COR-L47 (cell line): ENCODE measurements at places on chromosomes 11 and 22.
A peak's percentile ranks its signal among the peaks of the same experiment; 100 is the strongest.

DNA sequence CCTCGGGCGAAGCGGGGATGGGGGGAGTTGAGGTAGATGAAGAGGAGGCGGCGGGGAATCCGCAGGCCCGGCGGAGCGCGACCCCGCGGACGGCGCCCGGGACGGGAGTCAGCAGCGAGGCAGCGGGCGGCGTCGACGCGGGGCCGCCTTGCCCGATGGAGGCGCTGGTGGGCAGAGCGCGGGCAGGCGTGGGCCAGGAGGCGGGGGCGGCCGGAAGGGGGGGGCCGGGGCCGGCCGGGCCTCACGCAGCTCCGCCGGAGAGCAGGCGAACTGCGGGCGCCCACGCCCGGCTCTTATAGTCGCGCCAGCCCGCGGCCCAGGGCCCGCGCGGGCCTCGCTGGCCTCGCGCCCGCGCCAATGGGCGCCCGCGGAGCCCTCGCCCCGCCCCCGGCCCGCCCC, at the start of gene IGF2:
IGF2 (minus strand) TSS at position 267 of the 399 bp plus-strand sequence. CDS start 3,866 bp downstream, outside the sequence.
- DNase-seq, result peak; percentile 36

DNA sequence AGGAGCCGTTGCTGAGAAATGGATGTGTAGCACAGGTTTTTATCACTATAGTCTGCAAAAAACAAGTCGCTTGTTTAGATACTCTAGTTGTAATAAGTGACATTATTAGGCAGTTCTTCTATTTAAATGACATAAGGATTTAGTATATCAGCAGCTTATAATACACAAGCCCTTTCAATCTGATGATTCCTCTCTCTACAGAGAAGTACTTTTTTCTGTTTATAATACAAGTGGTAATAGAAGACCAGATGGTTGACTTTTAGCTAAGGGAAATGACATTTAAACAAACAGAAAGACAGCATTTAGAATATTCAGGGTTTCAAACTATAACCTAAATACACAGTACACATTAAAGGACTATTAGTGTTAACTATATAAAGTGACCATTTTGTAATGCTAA, 60.4 kb downstream of the IMMP1L start:
- DNase-seq, result no peak

DNA sequence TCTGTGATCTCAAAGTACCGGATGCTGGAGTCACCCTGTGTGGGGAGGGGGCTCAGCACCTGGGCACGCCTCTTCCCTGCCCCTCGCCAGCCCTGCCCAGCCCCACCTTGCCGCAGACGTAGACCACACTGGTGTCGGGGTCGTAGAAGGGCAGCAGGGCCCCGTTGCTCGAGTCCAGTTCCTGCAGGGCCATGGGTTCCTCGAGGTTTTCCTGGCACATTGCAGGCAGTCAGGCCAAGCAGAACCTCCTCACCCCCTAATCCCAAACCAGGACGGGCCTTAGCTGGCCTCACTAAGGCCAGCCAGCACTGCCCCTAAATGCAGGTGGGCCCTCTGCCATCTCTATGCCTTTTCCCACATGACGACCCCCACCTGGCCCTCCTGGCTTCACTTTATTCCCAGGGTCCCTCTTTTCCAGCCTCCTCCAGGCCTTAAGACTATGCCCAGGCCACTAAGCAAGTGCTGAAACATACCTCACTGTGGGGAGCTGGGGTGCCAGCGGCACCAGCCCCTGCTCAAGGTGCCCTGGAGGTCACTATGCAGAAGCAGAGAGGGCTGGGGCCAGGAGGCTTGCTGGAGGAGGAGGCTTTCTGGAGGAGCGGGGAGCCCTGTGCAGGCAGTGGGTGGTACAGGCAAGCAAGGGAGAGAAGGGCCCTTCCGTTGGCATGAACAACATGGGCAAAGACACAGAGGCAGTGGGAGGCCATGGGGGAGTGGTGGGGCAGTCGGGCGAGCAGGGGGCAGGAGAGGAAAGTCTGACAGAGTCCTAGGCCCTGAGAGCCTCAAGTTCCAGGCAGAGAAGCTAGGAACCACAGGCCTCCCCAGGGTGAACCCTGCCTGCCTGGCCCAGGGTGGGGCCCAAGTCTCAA, 2.8 kb downstream of the CORO1B start:
- DNase-seq, result no peak

DNA sequence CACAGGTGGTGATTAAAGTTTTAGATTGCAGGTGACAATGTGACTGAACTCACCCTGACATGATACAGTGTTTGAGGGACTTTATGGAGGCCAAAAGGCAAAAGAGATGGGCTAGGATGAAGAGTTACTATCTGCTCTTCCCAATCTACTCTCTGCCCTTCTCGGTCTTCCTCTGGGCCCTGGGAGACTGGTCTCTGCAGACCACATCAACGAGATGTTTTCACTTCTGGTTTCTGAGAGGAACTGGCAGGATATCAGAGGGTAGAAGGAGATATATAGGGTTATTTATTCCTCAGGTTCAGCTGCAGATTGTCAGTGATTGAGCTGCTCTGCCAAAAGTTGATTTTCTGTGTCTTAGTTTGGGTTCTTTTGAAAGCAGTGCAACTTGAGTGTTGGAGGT, 32.4 kb upstream of the CD44 start:
- no peak for DNase-seq

DNA sequence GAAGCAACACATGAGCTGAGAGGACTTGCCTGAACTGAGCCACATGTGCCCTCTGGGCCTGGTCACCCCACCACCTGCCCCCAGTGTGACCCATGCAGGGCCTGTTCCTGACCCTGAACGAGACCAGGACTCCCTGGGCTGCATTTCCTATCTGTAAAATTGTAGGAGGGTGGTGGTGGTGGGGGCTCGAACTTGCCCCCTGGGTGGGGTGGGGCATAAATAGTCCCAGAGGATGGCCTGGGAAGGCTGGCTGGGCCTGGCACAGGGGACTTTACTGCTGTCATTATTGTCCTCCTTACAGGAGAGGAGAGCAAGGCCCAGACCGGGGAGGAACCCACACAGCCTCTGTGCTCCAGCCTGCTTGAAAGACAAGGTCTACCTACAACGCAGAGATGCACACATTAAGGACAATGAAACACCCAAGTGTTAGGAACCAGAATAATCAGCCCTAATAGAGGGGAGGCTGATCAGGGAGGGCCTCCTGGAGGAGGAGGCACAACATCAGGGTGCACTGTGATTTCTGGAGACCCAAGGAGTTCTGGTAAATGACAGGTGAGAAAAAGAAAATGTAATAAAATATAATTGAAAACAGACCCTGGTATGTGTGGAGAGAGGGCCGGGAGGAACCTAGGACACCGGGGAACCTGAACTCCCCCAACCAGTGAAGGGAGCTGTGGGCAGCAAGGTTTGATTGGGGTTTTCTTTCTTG, 2.8 kb upstream of the AIFM3 start:
- no peak for DNase-seq

GRCh38 chr11:45643598-45644260, 21.7 kb downstream of the CHST1 start:
- no peak for DNase-seq

DNA sequence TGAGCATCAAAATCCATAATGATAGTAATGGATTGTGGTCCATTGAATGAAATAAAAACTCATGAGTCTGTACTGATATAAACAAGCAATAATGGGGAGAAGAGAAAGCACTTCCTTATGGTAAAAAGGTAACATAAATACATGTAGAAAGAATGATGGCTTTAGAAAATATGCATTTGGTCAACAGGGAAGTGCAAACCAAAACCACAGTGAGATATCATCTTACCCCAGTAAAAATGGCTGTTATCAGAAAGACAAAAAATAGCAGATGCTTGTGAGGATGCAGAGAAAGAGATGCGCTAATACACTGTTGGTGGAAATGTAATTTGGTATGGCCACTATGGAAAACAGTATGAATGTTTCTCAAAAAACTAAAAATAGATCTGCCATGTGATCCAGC, 6.9 kb upstream of the MMP20 start:
- DNase-seq, result no peak

DNA sequence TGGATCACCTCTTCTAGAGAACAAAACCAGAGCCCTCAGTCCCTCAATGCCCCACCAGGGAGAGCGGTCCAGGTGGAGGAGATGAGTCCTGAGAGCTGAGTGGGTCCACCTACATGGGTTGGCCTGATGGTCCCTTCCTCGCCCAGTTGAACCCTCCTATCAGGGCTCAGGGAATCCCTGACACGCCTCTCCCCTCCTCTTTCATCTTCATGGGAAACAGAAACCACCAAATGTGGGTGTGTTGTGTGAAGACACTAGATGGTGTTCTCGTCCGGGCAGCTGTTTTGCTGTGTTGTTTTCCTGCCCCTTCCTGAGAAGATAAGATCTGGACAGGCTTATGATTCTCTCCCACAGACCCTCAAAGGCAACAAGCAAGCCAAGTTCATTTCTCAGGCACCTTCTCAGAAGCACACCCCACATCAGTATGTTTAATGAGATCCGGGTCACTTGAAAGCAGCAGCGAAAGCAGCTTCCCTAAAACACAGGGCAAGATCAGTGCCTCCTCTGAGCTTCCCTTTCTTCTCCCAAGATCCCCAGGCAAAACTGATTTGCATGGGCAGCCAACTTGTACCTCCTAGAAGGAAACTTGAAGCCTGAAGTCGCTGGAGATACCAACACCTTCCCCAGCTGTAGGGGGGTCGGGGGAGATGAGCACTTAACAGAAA, 35.3 kb upstream of the POU2AF1 start:
- DNase-seq, result no peak

GRCh38 chr11:2258501-2259465, 11.6 kb downstream of the ASCL2 start:
- no peak for DNase-seq

GRCh38 chr11:28702450-28702790, 594.2 kb downstream of the METTL15 start:
- no peak for DNase-seq

DNA sequence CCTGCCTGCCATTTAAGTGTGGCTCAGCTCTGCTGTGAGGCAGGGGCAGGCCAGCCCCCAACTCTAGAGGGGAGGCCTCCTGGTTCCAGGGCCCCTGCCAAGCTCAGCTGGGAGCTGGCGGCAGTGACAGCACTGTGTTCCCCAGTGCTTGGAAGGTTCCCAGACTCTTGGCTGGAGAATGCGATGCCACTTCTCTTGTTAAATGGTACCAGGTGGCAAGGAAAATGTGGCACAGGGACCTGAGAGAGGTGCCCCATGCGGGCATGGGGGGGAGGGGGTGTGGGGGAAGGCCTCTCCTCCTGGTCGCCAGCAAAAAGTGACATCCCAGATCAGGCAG, 8.4 kb upstream of the TNFRSF13C start:
- no peak for DNase-seq

DNA sequence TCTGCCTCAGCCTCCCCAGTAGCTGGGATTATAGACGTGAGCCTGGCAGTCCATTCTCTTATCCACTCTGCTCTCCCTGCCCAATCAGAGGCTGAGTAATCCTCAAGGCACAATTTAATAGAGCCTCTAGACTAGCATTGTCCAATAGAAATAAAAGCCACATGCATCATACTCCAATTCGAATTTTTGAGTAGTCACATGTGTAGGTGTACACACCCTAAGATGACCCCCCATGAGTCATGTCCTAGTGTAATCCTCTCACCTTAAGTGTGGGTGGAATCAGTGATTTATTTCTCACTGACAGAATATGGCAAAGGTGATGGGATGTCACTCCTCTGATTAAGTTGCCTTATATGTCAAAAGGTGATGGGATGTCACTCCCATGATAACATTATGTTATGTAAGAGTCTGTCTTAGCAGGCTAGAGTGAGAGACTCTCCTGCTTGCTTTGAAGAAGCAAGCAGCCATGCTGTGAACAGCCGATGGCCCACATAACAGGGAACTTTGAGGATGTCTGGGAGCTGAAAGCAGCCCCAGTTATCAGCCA, 61.3 kb downstream of the MN1 start:
- DNase-seq, result no peak

- no peak for DNase-seq
Observed at GRCh38 chr11:14725150-14725549, 81.5 kb downstream of the PDE3B start.

DNA sequence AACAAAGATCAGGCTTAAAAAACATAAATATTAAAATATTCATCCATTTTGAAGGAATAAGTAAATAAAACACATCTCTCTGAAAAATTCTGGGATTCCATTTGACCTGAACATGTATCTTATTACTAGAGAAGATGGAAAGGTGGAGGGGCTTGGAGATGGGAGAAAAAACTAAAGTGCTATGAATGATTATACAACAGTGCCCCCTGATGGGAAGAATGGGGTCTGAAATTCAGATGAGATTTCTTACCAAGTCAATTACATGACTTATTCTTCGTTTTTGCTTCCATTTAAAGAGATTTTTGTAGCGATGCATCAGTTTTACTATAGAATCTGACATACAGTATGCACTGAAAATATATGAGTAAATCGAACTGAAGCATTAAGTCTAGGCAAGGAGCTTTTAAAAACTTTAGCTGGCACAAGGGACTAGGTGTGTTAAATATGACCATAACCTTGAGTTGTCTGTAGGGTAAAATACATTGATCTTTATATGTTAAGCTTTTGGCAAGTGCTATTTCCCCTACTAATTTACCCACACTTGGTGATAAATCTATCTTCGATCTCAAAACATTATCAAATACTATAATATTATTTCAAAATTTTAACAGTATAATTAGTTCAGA, 718.8 kb downstream of the CNTN5 start:
- peak; percentile 69 for DNase-seq

DNA sequence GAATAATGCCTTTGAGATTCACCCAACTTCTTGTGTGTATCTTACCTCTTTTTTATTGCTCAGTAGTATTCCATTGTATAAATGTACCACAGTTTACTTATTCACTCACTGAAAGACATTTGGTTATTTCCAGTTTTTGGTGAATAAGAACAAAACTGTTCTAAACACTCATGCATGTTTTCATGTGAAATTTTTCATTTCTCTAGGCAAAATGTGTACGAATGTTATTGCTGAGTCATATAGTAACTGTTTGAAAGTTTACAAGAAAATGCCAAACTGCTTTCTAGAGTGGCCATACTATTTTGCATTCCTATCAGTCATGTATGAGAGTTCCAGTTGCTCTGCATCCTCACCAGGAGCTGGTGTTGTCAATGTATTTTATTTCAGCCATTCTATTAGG, 8.8 kb upstream of the EMSY start:
- DNase-seq, result no peak

DNA sequence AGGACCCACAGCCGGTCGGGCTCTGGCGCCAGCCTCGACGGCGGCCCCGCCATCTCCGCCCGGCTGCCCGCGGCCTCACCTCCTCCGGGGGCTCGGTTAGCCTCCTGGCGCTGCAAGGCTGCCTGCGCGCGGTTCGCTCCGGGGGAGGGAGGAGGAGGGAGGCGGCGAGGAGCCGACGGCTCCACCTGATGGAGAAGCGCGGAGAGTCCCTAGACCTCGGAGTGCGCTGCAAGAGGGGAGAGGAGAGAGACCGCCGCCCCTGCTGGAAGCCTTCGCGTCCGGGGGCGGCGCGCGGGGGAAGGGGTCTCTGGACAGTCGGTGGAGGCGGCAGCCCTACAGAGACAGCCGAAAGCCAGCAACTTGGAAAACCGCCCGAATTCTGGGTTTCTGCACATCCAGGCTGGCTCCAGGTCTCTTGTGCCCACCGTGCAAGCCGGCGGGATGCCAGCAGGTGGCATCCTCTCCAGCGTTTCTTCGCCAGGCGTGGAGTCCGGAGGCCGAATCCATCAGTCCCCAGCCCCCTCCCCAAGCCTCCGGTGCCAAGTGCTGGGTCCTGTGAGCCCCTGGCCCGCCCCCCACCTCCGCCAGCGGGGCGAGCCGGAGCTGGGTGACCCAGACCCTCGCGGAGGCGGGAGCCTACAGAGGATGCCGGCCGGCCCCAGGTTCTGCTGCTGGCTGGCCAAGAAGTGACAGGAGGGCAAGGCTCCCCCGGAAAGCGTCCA, 2.9 kb upstream of the KIRREL3 start:
- DNase-seq, result peak; percentile 81

- no peak for DNase-seq
Observed at GRCh38 chr11:106241601-106242257, 164.3 kb downstream of the AASDHPPT start.
